ENCODE measurements at places on chromosomes 12 and 14.
A peak's percentile ranks its signal among the peaks of the same experiment; 100 is the strongest.

DNA sequence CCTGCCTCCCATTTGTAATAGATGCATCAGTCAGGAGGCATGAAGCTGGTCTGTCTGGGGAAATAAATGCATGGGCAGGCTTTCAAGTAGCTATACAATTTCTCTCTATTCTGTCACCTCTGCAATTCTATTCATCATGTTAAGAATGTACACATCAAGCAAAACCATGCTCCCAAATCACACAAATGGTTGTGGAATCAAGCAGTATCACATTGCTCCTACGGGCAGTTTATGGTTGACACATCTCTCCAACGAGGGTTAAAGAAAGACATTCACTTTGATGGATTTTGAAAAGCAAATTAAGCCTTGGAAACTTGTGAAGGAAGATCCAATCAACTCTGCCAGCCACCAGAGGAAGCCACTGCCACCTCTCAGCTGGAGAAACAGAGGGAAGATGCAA, 1277.4 kb upstream of the TMEM132C start:
- DNase-seq: no peak

DNA sequence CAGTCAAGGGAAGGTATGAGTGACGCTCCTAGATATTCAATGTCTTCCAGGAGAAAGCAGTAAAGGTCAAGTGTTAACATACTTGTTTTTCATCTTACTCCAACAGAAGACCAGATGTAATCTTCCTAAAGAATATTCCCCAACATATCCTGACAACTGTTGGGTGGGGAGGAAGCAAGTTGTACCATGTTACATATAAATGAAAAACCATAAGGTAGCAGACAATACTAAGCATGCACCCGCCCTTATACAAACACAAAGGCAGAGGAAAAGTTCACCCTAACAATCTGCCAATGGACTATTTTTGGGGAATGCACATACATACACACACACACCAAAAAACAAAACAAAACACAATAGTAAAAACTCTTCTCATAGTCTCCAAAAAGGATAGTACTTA, 90.2 kb upstream of the FERMT2 start:
- DNase-seq: no peak

DNA sequence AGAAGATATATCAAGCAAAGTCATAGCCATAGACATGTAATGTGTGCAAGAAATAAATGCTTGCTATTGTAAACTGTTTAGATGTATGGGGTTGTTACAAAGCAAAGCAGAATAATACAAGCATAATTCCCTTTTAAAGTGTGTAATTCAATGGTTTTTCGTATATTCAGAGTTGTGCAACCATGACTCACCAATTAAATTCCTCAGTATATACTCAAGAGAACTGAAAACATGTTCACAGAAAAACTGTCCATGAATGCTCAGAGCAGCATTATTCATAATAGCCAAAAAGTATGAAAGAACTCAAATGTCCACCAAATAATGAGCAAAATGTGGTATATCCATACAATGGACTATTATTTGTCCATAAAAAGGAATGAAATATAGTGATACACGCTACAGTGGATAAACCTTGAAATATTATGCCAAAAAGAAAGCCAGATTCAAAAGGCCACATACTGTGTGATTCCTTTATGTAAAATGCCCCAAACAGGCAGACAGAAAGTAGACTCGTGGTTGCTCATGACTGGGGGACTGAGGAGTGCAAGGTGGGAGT, 9.3 kb downstream of the GXYLT1 start:
- peak; percentile 50 for DNase-seq

DNA sequence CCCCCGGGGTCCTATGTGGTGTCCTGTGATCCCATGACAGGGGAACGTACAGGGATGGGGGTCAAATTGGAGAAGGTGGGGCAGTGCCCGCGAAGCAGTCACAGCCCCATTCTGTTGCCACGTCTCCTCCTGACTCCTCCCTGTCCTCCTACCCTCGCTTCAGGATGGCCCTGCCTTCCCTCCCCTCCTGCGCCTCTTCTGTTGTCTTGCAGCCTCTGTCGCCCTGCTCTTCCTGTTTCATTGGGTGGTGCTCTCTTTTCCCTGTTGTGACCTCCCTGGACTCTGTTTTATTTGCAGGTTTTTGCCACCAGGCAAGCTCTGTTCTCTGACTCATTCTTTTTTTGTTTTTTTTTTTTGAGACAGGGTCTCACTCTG, 18.7 kb downstream of the CABP1 start:
- DNase-seq: no peak

DNA sequence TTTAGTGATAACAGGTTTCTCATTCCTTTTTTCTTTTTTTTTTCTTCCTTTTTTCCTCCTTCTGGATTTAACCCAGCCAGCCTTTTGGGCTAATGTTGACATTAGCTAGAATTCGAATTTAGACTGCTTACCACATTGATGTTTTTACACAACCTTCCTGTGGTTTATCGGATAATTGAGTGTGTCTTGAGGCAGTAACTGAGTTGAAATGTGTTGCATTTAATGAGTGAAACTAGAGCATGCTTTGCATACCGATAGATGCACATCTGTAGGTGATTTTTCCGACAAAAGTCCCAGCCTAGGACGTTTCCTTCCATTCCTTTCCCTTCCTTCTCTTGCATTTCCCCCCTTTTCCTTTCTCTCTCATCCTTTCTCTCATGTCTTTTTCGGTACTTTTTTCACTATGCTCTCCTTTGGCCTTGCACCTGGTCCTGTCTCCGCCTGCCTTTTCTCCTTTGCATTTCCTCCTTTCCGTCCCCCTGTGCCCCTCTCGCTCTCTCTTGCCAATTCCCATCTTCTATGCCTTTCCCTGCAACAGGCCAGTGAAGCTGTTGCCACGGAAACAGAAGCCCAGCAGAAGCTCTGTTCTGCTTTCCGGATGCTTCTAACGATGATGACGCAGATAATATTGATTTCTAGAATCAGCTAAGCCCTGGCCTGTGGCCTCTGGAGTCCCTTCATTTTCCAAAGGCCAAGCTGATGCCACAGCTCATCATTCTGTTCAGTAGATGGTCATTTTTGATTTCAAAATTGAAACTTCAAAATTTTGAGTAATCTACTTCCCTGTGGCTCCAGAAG, 76.1 kb downstream of the SLC25A47 start:
- no peak for DNase-seq

- no peak for DNase-seq
Measured at GRCh38 chr12:27879708-27880107, 92.8 kb downstream of the PTHLH start.

DNA sequence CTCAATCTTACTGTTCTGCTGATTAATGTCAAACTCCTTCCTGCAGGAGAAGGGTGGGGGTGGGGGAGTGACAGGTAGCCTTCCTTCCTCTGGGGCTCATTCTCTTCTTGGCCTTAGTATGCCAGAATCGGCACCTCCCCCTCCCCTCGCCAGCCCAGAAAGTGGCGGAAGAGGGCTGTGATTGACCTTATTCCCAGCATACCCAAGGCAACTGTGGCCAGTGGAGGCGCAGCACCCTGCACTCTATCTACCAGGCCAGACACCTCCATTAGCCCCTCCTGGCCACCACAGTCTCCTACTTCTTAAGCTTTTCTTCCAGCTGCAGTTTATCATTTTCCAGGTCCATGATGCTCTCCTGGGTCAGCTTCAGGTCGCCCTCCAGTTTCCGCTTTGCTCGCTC, 15.5 kb downstream of the MYH6 start:
- DNase-seq: no peak

GRCh38 chr14:105135700-105136395, 32.7 kb downstream of the JAG2 start:
- DNase-seq: no peak

GRCh38 chr14:34027990-34028495, 77.2 kb upstream of the EGLN3 start:
- DNase-seq: no peak

DNA sequence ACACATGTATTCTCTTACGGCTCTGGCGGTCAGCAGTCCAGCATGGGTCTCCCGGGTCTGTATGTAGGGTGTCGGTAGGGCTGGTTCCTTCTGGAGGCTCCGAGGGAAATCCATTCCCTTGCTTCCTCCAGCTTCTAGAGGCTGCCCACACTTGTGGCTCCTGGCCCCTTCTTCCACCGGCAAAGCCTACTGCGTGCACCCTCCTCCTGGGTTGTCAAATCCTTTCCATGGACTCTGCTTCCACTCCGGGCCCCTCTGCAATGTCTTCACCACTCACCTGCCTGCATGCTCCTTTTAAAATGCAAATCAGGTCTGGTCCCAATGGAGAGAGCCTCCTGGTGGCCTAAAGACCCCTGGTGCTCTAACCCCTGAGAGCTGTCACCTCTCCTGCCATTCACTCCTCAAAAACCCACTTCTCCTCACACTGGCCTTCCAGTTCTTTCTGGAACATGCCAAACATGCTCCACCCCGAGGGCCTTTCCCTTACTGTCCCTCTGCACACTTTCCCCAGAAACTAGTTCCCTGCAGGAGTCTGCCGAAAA, 108.5 kb downstream of the DICER1 start:
- no peak for DNase-seq

DNA sequence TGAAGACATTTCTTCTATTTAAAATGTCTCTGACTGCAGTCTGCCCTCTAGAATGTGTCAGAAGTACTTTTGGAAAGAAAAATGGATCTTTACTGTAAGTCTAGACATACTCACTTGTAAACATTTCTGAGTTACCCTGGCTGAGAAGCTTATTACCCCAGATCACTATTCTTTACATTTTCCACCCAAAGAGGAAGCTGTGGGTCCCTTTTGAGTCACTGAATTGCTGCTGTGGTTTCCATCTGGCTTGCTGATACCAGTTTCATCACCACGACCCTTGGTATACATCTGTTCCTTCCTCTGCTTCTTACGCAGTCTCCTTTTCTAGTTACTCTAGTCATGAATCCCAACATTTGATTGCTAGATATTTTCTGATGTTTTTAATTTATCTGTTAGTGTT, 20.2 kb upstream of the CLEC4D start:
- no peak for DNase-seq

DNA sequence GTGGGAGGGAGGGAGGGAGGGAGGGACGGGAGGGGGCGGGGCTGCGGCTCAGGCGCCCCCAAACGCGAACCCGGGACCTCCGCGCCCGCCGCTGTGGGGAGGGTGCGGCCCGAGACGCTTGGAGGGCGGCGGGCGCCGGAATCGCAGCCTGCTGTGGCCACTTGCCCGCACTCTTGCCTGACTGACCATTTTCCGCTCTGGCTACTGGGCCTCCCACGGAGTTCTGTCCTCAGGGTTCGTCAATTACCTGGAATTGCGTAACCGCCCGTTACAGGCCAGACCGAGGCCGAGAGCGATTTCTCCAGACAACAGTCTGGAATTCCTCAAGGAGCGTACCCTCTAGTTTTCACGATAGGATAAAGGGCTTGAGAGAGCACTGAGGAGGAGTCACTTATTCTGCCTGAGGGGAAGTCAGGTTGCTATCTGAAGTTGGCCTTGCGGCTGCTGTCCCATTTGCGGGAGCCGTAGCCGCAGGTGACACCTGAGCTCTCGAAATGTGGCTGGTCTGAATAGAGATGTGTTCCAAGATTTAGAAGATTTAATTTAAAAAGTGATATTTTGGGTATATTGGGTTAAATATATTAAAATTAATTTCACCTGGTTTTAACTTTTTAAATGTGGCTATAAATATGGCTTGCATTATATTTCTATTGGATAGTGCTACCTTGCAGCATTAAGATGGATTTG, 446 bp upstream of the ZNF641 start:
- DNase-seq: no peak

DNA sequence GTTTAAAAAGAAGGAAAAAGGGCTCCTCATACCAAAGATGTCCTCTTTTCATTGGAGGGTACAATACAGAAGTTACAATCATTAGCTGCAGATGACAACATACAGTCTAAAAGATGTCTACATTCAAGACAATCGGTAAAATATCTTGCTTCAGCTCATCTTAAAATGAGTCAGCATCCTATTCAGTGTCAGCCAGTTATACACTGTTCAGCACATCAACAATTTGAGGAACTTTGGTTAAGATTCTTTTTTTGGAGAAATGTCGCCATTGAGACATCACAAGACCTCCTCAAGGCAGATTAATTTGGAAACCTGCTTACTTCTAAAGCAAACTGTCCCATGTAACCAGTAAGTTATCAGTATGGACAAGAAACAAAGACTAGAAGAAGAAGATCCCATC, 100.7 kb upstream of the SLC38A4 start:
- DNase-seq: no peak

GRCh38 chr12:29566441-29566840, 69.0 kb upstream of the OVCH1 start:
- DNase-seq: no peak

DNA sequence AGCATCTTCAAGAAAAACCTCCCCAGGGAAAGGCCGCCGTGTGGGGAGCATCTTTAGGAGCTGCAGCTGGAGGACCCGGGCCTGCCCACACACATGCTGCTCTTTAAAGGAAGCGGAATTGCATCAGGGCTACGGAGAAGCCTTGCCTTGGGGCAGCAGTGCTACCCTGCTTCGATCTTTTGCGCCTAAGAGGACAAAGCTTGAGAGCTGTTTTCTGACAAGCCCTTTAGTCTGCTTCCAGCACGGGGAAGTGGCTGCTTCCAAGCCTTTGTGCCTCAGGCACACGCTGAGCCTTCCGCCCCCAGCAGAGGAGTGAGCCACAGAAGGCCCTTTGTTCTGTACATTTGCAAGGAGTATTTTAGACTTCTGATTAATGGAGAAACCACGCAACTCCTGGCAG, 31.5 kb downstream of the COA8 start:
- peak; percentile 33 for DNase-seq

GRCh38 chr14:29220072-29220471, 453.5 kb downstream of the FOXG1 start:
- DNase-seq: no peak

DNA sequence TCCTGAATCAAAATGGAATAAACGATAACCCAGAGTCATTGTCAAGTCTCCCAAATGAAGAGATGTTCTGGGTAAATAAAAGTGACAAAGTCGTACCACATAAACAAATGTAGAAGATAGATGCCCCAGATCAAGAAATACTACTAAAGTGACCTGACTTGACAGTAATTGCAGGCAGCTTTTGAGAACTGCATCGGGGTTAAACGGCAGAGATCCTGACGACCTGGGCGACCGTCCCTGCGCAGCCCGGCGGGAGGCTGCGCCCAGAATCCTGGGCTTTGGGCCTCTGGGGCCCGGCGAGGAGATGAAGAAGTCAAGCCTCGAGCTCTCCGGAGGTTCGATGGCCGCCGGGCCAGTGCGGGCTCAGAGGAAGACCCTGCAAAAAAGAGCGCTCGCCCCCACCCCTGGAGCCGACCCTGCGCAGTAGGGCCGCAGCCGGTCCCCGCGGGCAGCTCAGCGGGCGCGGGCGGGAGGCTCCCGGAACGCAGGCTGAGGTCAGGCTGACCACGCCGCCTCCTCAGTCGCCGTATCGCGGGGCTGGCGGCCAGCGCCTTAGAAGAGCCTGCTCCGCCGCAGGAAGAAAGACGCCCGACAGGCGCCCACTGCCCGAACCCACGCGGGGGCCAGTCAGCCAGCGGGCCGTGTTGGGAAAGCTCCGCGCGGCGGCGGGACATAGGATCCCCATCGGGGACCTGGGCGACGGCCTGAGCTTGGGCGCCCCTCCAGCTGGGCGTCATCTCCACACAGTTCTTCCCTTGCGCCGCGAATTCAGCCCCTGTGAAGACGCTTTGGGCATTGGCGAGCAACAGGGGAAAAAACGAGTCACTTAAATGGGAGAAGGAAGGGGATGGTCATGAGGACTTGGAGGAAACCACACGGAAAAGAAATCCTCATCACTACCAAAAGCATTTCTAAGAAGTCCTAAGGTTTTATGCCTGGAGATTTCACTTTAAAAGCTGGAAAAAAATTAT, 16.0 kb downstream of the NKX2-1 start:
- DNase-seq: no peak

- no peak for DNase-seq
Measured at GRCh38 chr12:127170226-127171180, 1096.5 kb upstream of the TMEM132C start.

Measured in amniotic stem cell (primary cell).